ENCODE measurements at places on chromosomes 12 and 14.

- DNase-seq, result no peak
Observed at GRCh38 chr14:47186486-47186885, 488.9 kb downstream of the MDGA2 start.

DNA sequence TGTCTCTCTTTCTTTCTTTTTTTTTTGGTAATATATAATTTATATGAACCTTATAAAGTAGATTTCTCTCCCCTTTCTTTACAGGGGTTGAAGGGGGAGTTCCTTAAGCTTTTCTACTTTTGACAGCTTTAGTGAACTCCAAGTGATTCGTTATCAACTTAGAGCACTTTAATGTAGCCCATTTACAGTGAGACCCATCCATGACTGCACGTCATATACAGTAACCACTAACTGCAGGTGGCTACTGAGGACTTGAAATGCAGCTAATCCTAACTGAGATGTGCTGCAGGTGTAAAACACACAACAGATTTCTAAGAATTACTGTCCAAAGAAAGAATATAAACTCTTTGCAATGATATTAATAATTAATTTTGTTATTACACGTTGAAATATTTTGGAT lies 582 bp downstream of the LRRIQ1 start:
- no peak for DNase-seq

DNA sequence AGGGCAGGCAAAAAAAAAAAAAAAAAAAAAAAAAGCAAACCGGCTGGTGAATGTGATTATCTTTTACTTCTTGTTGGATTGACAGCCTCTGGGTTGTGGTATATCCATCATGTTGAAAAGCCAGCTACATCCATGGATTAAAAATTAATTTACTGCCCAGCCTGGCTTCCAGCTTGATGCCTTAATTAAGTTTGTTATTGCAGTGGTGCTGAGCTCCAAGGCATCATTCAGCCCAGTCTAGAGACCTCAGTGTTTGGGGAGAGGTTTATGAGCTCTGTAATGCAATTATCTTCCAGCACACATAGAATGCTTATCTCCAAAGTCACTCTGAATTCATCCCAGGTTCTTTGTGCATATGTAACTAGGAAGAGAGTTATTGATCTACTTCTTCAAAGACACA lies 114.8 kb downstream of the RIMBP2 start:
- DNase-seq, result no peak

GRCh38 chr12:113642216-113642615 lies 170.5 kb upstream of the LHX5 start:
- no peak for DNase-seq

- DNase-seq, result no peak
Observed at GRCh38 chr14:62283837-62284236, 521.6 kb downstream of the SNAPC1 start.

DNA sequence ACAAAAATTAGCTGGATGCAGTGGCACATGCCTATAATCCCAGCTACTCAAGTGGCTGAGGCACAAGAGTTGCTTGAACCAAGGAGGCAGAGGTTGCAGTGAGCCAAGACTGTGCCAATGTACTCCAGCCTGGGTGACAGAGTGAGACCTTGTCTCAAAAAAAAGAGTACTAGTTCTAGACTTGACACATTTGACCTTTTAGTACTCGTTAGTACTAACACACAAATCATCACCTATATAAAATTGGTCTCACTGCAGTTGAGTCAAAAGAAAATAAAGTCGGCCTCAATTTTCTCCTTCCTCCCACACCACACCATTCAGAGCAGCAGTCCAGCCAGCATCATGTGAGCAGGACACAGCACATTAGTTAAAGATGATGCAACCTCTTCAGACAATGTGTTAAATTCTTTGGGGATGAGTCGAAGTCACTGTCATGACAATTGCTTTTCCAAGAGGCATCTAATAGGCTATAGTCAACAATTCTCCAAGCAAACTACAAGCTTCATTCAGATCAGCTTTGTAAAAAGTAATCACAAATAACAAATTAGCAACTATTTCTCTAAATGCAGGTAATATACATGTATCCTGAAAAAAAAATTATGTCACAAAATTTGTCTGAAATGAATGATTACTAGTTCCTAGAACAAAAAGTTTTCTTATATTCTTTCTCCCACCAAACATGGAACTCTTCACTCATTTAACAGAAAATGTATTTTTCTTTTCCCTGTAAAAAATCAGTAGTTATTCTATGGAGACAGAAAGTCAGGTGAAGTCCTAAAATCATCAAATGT lies 55.6 kb downstream of the CLIP1 start:
- DNase-seq, result no peak

DNA sequence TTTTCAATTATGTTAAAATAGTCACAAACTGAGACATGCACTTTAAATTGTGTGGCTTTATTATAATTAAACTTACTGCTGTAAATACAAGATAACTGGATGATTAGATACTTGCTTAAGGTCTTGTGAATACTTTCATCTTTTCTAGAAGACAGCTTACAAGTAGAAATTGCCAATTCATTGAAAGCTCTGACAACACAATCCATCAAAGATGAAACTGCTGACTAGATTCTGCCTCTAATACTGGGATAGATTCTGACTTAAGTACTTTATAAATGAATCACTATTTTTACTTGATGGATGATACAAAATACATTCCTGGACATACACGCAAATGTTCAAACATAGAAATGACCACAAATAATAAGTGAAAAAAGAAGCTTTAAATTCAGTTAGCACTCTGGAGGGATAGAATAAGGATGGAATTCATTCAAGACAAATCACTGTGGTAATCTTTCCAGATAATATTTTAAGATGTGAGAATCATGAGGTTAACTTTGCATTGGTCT lies 876.8 kb downstream of the RPS29 start:
- DNase-seq, result no peak

DNA sequence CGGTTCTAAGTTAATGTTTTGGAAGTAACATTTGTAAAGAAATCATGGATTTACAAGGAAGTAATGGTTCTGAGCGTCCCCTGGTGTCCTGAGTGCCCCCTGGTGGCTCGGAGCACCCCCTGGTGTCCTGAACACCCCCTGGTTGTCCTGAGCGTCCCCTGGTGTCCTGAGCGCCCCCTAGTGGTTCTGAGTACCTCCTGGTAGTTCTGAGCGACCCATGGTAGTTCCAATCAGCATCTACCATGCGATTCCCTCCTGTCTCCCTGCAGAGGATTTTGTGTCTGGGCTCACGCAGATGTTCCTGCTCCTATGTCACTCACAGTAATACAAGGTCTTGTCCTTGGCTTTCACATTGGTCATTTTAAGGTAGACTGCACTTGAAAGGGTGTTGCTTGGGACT lies 1352.9 kb downstream of the TMEM121 start:
- DNase-seq, result no peak

DNA sequence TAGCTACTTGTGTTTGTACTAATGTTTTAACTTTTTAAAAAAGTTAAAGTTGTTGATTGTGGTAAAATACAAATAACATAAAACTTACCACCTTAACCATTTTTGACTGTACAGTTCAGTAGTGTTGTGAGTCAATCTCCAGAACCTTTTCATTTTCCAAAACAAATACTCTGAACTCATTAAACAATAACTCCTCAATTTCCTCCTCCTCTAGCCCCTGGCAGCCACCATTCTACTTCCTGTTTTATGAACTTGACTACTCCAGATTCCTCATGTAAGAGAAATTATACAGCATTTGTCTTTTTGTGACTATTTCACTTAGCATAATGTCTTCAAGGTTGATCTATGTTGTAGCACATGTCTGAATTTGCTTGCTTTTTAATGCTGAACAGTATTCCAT lies 299.1 kb upstream of the AMIGO2 start:
- no peak for DNase-seq

GRCh38 chr12:121579981-121580868 lies 598 bp downstream of the KDM2B start:
- DNase-seq, result peak; percentile 85

DNA sequence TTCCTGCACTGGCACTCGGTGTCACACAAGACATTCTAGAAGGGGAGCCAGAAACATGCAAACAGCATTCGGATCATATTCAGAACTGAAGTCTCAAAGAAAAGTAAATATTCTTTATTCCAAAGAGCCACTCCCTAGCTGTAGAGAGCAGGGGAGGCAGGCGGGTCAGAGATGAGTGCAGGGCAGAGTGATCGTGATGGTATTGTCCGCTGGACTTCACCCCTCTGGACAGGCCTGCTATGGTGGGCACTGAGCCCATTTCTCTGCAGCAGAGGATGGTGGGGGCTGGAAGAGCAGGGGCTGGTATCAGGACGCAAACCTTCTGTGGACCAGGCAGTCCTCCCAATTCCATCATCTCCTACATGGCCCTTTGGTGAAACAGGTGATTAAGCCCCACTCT lies 25.6 kb downstream of the IRF2BPL start:
- no peak for DNase-seq

DNA sequence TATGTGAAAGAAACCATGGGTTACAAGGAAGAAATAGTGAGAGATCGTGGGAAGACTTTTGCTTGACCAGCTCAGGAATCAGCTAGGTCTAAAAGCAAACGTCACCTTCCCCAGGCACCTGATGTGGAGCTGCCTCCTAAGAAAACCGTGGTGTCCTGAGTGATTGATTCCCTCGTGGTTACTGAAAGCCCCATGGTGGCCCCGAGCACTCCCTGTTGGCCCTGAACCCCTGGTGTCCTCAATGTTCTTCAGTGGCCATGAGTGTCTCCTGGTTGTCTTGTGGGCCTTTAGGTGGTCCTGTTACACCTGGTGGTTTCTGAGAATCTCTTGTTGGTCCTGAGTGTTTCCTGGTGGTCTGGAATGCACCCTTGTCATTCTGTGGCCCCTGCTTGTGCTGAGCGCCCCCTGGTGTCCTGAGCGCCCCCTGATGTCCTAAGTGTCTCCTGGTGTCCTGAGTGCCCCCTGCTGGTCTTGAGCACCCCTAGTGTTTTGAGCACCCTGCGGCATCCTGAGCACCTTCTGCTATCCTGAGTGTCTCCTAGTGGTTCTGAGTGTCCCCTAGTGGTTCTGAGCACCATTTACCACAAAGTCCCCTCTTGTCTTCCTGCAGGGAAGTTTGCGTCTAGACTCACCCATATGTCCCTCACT lies 518.7 kb downstream of the TMEM121 start:
- no peak for DNase-seq

- no peak for DNase-seq
Observed at GRCh38 chr14:88379706-88380343, 5.6 kb upstream of the SPATA7 start.

DNA sequence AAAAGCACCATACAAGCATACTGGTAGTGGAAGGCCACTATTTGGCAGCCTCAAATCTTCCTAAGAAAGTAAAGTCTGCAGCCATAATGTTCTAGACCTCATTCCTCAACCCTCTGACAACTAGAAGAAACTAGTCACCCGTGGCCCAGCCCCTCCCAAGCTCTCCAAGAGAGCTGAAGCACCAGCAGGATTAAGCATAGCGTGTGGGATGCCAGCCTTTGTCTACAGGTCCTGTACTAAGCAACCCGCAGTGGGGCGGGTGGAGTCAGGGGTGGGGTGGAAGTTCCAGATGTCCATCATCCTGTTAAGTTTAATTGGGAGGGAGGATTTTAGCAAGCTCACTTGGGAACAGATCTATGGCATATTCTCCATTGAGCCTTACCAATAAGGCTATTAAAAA lies 14.2 kb downstream of the SLC11A2 start:
- DNase-seq, result no peak

- DNase-seq, result no peak
Observed at GRCh38 chr12:40198601-40199000, 26.2 kb upstream of the LRRK2 start.

GRCh38 chr12:59808317-59808910 lies 212.6 kb downstream of the SLC16A7 start:
- DNase-seq, result no peak

DNA sequence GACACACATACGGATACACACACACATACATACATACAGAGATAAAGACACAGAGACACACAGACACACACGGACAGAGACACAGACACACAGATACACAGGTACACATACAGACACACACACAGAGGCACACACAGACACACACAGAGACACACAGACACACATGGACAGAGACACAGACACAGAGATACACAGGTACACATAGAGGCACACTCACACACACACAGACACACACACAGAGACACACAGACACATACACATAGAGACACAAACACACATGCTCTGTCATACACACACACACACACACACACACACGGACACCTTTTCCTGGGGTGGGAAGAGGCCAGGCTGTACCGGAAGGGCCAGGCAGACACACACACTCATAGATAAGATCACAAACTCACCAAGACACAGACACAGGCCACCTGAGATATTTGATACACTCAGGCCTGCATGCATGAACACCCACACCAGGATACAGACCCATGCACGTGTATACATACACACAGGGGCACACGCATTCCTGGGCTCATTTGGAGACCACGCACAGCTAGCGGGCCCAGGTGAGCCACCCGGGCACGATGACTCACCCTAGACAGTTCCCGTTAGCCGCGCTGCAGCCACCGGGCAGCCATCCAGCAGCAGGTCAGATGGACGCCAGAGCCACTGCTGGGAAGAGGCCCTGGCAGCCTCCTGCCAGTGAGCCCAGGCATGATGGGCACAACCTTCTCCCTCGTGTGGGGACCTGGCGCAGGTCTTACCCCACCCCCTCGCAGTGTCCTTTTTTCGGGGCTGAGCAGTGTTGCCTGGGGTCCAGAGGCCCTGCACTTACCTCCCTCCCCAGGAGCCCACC lies 1.8 kb upstream of the AHNAK2 start:
- DNase-seq, result no peak

- DNase-seq, result no peak
Observed at GRCh38 chr12:53222170-53222721, 9.8 kb downstream of the RARG start.

DNA sequence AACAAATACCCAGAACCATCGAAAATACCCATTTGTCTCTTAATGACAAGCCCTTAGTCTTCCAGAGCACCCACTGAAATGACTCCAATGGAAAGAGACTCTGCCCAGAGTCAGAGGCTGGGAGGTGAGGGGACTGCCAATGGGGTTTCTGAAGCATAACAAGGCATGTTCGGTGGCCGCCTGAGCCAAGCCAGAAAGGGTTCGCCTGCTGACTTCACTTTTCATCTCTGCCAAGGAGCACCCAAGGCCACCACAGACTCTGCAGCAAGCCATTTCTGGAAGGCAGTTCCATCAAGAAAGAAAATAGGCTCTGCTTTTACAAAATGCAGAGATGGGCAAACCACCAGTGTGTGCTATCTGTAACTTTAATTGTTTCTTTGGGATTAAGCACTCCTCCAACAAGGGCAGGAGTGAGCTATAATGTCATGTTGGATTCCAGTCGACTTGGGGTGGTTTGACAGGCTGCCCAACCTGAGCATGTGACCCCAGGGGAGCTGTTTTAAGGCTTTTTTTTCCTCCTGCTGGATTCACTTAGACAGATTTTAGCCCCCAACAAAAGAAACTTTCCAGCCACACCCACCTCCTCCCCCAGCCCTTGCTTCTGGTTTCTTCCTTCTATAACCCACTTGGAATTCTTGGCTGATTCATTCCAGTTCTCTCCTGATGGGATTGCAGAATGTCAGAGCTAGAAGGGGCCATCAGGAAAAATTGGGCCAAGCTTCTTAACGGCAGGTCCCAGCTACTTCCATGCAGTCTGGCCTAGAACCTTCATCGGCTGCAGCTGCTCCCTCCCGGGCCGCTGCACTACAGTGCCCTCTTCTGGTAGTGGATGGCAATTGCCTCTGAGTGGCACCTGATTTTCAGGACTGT lies 24.1 kb downstream of the CKAP4 start:
- peak; percentile 81 for DNase-seq

Data from right forelimb (tissue), 1 donor.